Left colon (tissue), 2 donors: ENCODE measurements at places on chromosomes 7 and 10.

- no peak for DNase-seq
Measured at GRCh38 chr10:100779329-100779728, 33.9 kb downstream of the PAX2 start.

DNA sequence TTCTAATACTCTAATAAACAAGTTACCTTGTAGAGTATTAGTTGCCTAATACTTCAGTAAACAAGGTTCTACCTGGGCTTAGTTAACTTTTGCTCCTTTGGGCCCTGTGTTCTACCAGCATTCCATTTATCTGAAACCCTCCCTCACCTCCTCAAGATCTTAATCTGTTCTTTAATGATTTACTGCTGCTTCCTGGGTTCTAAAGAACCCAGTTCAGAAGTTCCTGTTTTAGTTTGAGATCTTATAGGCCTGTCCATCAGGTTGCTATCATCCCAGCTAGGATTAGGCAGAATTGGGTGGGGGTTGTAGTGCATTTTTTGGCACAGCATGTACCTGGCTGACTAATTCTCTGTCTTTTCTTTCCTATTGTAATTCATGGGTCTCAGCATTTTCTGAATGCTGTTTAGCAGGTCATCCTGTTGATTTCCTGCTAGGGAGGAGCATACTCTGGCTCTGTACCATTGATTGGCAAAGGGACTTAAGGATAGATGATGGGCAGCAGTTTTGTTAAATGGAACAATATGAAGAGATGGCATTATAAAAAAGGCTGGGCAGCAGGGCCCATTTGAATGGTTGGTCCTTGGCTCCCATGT, 53.7 kb upstream of the TMEM248 start:
- no peak for DNase-seq

GRCh38 chr10:84329196-84329611, 815 bp downstream of the CCSER2 start:
- DNase-seq = peak; percentile 32

DNA sequence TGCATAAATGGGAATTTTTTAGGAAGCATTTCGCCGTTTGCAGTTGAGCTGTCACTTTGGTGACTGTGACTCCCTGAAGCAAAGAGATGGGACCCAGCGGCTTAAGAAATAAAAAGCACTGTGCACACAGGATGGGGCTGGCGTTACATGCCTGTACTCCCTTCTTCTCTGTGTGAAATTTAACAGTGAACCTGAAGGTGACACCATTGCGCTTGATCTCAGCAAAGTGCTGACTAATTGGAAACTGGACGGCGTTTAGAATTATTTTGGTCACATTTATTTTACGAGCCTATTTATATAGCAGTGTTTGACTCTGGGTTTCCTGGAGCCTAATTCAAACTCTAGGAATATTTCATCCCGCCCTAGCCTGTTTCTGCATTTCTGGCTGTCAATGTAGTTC, 146.2 kb downstream of the PAXIP1 start:
- no peak for DNase-seq

DNA sequence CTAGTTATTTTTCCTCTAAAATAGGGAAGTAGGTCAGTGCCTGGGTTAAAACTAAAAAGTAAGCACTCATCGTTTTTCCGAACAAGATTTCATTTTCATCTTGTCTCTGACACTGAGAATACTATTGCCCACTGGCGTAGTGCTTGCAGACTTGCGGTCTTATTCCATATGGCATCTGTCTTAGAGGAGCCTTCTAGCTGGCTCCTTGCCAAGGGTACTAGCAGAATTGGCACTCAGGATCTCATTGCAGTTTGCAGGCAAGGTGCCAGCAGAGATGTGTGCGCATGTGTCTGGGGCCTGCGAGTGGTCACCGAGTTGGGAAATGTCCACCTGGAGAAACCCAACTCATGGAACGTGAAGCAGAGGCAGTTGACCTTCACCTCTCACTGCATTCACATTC, 143.4 kb downstream of the CELF2 start:
- peak; percentile 40 for DNase-seq

- no peak for DNase-seq
Measured at GRCh38 chr10:86254081-86254480, 112.5 kb downstream of the GRID1 start.

DNA sequence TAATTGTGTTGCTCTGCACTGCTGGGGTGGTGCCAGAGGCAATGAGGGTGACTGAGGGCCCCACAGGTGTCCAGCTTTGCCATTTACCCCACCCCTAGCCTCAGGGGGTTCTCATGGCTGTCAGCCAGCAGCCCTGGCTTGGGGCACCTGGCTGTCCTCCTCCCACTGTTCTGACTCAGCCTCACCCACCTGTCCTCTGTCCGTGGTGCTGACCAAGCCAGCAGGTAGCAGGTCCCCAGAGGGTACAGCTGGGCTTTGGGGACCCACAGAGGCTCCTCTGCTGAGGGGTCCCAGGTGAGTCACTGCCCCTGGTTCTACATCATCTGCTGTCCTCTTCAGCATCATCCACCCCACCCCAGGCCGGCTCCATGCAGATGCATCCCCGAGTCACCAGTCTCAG, 32.2 kb upstream of the ZNF716 start:
- DNase-seq = no peak

DNA sequence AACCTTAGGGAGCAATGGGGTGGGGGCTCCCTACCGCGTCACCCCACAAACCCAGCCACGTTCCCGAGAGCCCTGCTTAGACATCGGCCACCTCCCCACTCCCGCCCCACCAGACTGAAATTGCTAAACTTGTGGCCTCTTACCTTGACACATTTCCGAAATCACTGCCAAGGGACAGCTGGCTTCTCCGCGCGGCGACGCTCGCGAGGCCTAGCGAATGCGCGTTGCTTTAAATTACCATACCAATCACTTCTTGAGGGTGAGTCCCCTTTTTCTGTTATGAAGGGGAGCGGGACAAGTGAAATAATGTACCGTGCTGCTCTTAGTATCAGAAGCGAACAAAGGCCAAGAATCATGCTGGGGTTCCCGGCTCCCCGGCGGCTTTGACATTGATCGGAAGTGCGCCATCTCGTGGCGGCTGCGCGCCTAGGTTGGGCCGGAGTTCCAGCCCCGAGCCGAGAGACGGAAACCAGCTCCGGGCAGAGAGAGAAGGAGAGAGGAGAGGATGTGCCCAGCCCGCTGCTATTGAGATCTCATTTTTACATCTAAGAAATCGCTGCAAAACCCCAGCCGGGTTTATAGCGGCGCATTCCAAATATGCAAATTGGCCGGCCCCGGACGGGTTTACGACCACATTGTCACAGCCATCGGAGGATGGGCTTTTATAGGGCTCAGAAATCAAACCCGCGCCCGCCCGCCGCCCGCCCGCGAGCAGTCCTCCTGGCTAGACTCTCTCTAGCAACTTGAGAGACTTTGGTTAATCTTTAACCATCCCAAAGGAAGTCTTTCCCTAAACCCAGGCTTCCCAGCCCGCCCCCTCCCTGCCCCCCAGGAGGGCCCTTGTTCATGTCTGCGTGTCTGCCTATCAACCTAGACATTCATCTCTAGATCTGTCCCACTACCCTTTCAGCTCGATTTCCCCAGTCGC, 5.3 kb downstream of the HOXA11 start:
- DNase-seq = peak; percentile 87

DNA sequence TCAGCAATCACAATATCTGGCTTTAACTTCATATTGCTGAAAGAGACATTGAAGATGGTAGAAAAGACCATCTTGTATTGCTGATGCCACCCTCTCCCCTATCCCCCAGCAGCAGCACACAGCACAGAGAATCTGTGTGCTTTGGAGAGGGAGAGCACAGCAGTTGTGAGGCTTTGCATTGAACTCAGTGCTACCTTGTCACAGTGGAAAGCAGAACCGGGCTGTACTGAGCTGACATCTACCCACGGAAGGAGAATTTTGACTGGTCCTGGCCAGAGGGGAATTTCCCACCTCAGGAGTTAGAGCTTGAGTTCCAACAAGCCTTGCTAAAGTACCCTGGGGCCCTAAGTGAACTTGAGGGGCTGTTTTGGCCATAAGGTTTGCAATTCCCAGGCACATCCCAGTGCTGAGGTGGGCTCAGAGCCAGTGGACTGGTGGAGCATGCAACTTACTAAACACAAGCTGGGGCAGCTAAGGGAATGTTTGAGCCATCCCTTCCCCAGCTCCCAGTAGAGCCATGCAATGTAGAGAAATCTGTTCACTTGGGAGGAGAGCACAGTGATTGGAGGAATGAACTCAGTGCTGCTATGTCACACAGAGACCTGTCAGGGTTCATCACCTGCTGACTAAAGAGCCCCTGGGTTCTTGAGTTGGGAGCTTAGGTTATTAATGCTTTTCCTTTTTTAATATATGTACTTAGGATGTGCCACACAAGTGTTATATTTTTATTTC, 62.1 kb downstream of the OR13A1 start:
- no peak for DNase-seq

DNA sequence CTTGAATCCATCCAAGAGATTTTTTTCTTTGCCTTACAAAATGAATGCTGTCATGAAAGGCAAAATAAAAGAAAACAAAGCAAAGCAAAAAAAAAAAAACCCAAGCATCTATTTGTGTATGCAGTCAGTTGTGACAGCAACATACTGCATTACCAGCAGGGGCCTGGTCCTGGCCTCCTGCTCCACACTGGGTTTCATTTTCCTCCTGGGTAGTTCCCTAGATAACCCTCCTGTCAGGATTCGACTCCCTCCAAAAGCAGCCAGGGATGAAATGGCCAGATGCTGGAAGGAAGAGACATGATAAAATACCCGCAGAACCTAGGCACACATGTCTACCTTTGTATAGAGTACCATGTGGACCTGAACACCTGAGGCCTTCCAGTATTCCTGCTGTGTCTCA, 148.6 kb downstream of the NRCAM start:
- no peak for DNase-seq

DNA sequence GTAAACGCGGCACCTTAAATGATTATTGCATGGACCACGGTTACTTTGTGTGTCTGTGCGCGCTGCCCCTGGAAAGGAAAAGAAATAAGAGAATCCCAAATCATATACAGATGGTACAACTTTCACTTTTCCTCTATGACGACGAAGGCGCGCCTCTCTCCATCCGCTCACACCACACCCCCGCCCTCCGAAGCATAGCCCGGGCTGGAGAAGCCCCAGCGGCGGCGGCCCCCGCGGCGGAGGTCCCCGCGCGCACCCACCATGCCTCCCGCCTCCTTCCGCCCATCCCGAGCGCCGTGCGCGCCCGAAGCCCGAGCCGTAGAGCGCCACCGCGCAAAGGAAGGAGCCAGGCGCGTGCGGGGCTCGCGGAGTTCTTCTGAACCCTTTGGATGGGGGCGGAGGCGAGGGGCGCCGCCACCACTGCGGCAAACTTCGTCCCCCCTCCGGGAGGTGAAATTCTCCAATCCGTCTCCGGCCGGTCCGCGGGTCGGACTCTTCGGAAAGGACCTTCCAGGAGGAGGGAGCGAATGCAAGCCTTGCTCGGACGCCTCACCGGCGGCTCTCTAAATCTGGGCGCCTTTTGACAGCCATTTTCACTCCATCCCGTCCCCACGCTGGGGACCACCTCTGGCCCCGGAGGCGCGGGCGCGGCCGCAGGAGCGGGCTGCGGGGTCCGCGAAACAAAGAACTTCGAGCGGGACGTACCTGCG, 588 bp downstream of the GLI3 start:
- peak; percentile 33 for DNase-seq

DNA sequence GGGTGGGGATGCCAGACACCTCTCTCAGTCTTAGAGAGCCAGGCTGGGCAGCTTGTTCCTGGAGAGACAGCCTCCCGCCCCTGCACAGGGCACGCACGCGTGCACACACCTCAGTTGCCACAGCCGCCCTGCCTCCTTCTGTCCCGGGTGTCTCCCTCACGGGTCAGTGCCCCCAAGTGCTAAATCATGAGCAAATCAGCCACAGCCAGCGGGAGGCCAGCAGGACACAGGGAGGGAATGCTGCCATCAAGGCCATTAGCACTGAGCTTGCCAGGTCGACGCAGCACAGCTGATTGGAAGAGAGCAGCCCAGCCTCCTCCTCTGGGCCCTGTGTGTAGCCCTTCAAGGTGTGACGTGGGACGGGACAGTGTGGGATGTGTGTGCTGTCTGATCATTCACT, 130.4 kb downstream of the CDH23 start:
- no peak for DNase-seq

GRCh38 chr7:90900628-90901356, 304.7 kb downstream of the CDK14 start:
- DNase-seq = no peak

GRCh38 chr10:34815185-34816084, at the start of gene PARD3:
Gene PARD3 (minus strand): TSS chr10:34815296. CDS start chr10:34814995, 301 bp downstream.
- peak; percentile 75 for DNase-seq

DNA sequence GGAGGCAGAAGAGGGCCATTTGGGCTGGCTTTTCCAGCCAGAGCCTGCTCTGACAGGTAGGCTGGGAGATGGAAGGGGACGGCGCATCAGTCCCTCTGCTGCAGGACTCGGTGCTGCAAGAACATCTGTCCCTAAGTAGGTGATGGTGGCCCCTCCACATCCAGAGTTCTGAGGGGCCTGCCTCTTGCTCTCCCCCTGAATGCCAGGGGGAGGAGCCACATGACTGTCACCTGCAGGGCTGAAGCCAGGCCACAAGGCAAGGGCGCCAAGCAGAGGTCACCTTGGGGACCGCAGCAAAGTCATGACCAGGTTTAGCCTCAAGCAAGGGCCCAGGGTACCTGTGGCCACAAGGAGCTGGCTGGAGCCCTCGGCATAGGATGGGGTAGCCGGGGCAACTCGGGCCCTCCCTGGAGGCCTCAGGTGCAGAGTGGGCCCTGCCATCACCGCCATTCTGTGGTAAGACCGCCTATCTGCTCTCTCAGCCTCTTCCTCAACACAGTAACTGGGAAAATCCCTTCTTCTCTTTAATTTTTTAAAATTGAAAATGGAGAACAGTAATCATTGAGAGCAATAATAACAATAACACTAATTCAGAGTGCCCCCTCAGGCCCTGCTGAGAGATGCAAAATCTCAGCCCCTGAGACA, 99.3 kb downstream of the FAM53B start:
- DNase-seq = no peak

DNA sequence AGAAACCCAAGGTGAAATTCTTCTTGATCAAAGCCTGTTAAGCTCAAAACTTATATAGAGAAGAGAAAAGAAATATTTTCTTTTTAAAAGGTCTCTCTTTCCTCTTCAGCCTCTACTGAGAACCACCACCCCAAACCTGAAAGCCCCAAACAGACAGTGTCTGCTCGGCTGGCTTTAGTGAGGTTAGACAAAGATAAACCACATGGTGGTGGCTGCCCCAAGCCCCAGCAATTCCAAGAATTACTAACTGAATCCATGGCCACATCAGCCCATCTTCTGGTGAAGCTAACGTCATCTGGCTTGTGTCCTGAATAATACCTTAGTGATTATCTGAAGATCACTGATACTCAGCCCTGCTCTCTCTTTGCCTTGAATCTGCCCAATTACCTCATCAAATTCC, 275.0 kb downstream of the ELMO1 start:
- DNase-seq = no peak

DNA sequence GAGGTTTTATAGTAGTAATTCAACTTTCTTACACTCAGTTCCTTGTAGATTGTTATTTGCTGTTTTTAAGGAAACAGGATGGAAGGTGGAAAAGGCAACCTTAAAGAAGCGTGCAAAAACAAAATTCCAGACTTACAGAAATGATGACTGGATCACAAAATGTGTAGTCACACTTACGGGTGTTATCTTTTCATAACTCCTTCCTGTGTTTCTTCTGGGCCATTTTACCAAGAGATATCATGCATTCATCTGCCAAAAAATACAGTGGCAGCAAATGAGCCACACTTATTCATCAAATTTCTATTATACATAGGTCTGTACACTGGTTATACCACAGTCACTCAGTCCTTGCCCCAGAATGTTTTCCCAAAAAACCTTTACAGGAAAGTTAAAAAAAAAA, 94.3 kb upstream of the IL6 start:
- no peak for DNase-seq

- DNase-seq = no peak
Measured at GRCh38 chr10:133050371-133050770, 37.4 kb upstream of the ADGRA1 start.

GRCh38 chr7:67267914-67268313, 271.3 kb downstream of the TYW1 start:
- no peak for DNase-seq
